ENCODE measurements at places on chromosomes 7 and 10.
A peak's percentile ranks its signal among the peaks of the same experiment; 100 is the strongest.

DNA sequence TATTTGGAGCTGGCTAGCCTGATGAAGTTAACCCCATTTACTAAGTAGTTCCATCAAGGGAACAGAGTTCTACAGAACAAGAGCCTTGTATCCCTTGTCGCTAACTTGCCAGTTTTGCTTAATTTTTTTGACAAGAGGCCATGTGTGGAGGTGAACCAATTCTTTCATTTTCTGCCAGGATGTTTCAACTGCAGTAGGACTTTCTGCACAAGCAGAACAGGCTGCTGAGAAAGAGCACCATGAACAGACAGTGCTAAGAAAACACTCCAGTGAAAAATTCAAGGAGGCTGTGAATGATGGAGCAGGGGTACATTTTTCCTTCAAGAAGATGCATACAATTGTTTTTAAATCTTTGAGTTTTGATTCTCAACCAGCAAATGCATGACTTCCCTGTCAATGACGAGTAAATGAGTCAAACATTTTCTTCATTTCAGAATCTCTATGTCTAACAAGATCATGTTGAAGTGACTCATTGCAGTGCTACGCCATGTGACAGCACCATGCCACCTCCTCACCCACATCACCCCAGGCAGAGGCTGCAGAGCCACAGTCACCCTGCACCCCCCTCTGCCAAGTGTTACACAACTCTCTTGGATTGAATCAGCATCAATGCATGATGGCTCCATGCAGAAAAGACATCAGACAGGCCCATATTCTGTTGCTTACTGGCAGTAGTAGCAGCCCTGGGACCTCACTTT is 193.1 kb downstream of the COBL start:
- peak; percentile 72 for DNase-seq

DNA sequence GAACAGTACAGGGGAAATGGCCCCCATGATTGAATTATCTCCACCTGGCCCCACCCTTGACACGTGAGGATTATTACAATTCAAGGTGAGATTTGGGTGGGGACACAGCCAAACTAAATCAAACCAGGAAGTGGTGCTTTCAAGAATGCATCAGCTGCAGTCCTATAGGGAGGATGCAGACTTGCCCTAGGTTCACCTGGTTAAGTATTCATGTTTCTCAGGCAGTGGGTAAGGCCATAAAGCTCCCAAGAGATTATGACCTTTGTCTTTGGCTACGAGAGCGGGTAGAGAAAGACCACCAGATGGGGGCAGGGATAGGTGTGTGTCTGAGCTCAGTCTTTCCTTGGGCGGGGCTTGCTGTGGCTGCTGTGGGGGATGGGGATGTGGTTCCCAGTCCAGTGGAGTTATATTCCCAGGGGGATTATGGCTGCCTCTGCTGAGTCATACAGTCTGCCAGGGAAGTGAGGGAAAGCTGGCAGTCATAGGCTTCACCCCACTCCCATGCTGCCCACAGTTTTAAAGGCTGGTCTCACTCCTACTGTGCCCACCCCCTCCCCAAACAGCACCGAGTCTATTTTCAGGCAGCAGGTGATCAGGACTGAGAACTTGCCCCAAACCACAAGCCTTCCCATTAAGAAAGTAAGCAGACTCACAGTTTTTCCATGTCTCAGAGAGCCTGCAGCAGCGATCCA is 8.4 kb upstream of the R3HCC1L start:
- DNase-seq: no peak

GRCh38 chr7:134789967-134790685 is 10.7 kb downstream of the CALD1 start:
- no peak for DNase-seq

GRCh38 chr10:43294241-43294658 is 27.4 kb upstream of the RASGEF1A start:
- DNase-seq: peak; percentile 67
